ENCODE measurements at places on chromosomes 1 and 21.

DNA sequence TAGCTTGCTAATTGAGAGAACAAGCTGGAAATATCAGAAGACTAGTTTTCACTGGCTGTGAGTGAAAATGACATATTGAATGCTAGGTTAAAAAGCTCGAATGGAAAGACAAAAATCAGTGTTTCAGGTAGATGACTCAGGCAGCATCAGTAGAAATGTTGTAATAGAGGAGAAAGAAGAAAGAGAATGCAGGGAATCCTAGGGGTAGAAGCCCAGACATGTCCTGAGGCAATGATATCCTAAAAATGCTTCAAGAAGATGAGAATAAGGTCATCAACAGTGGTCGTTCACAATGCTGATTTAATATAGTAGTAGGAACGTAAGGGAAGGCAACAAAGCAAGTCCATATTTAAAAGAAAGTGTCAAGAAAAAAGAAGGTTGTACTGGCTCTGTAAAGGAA, 96.7 kb upstream of the HP1BP3 start:
- DNase-seq = no peak

GRCh38 chr1:204177133-204177532, 11.0 kb upstream of the REN start:
- DNase-seq = no peak

GRCh38 chr1:56074007-56074651, 505.2 kb downstream of the PLPP3 start:
- no peak for DNase-seq

DNA sequence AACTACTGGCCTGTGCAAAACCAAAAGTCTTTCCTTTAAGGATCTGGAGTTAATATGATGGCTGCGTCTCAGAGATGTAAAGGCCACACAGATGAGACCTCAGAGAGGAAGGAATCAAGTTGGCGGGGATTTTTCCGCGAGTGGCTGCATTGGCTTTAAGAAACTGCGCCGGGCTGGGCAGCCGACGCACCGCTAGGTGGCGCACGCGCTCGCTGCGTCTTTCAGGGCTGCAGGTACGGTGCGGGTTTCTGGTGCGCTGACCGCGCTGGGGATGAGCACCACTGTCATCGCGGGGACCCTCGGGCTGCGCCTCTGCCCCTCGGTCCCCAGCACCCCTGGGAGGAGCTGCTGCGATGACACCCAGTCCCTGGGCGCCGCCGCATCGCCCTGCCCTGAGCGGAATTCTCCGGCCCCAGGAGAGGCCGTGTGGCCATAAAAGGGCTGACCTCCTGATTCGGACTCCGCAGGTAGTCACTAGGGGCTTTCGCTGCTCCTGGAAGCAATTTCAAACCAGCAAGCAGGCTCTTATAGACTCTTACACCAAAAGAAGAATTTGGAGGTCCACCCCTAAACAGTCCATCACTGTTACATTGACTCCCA, 241.0 kb downstream of the KCNJ6 start:
- DNase-seq = peak; percentile 88

- DNase-seq = peak; percentile 7
Measured at GRCh38 chr1:149845416-149845815, 54.0 kb upstream of the BOLA1 start.

DNA sequence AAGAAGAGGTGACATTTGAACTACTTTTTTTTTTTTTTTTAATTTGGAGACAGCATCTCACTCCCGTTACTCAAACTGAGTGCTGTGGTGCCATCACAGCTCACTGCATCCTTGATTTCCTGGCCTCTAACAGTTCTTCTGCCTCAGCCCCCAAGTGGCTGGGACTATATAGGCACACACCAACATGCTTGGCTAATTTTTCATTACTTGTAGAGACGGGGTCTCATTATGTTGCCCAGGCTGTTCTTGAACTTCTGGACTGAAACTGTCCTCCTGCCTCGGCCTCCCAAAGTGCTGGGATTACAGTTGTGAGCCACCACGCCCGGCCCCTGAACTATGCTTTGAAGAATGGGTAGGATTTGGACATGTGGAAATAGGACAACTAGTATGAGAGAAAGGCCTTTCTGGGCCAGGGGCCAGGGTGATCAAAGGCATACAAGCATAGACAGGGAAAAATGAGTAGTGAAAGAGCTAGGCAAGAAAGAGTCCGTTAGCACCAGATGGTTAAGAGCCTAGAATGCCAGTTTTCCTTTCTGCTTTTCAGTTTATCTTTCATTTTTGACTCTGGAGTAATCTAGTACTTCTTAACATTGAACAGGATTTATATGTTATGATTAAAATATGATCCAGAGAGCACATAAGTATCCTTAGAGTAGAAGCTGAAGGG, 6.3 kb downstream of the RABGAP1L start:
- DNase-seq = no peak

DNA sequence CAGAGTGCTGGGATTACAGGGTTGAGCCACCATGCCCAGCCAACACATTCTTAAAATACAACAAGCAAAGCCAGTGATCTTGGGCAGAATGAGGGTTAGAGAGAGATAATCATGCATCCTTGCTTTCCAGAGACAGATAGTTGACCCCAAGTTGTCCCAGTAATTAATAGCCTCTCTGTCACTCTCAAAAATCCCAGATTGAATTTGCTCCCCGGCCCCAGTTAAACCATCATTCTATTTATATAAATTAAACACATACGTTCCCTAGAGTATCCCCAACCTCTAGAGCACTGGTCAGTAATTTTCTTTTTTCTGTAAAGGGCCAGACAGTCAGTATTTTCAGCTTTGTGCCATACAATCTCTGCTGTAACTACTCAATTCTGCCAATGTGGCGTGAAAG, 16.4 kb upstream of the TARDBP start:
- no peak for DNase-seq

DNA sequence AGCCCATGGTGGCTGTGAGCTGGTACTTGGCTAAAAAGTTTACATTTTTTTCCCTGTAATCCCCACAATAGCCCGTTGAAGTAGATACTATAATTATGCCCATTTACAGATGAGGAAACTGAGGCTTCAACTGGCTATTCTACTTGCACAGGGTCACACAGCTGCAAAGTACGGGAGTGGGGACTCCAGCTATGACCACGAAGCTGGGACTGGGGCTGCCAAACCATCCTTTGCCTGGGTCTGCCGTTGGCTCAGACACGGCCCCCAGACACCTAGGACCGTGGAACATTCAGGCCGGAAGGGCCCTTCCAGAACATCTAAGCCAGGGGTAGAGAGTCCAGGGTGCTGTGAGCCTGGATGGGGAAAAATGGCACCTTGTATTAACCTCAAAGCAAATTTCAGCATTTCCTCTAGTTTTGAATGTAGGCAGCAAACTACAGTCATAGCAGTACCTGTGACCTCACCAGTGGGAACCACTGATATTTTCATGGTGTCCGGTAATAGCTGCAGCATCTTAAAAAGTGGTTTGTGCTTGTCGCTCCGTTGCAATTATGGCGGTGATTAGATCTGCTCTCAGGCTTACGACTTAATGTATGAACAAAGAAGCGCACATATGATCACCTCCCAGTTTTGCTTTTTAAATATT, 4.3 kb downstream of the TP73 start:
- no peak for DNase-seq

DNA sequence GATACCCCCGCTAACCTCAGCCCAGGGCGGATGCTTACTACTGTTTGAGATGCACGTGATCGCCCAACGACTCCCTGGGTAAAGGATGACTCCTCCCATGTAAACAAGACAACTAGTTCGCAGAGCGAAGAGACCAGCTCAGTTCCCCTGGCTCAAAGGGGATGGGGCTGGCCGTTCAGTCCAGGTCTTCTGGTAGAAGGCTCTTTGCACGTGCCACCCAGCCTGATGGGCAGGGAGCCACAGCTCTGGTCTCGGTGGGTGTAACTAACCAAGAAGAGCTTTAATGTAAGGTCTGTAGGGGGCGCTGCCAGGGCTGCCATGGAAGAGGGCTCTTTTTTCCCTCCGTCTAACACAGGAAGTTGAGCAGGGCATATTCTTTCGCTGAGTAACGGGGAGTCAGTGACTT, 49.4 kb upstream of the PARP1 start:
- no peak for DNase-seq

- no peak for DNase-seq
Measured at GRCh38 chr1:208279826-208280588, 35.8 kb upstream of the PLXNA2 start.

DNA sequence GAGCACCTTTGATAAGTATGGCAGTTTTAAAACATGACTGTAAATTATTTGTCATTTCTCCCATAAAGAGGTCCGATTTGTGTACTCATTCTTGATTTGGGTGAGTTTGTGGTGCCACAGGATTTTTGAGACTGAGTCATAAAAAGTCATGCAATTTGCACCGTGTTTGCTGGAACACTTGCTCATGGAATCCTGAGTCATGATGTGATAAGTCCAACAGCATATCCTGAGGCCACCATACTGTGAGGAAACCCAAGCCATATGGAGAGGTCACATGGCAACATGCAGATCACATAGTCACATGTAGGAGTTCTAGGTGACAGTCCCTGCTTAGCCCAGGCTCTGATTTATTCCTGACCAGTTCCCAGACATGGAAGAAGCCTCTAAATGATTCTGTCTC, 40.8 kb upstream of the PRRX1 start:
- no peak for DNase-seq

DNA sequence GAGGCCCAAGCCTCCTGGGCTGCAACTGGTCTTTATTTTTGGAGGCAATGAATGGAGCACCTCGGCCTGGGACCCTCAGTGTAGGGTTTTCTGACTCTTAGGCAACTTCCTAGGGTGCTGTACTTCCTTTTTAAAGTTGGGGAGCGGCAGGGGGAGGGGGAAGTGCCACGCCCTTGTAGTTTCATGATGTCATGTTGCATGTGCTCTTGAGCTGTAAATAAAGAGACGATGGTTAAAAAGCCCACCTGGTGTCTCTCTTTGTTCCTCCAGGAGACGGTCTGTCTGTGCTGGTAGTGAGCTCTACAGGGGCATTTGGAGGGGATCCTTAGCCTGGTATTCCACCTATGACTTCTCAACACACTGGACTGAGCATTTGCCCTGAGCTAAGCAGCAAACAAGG, 10.3 kb upstream of the AGTRAP start:
- no peak for DNase-seq

GRCh38 chr1:219782311-219782710, 146.0 kb downstream of the SLC30A10 start:
- no peak for DNase-seq

DNA sequence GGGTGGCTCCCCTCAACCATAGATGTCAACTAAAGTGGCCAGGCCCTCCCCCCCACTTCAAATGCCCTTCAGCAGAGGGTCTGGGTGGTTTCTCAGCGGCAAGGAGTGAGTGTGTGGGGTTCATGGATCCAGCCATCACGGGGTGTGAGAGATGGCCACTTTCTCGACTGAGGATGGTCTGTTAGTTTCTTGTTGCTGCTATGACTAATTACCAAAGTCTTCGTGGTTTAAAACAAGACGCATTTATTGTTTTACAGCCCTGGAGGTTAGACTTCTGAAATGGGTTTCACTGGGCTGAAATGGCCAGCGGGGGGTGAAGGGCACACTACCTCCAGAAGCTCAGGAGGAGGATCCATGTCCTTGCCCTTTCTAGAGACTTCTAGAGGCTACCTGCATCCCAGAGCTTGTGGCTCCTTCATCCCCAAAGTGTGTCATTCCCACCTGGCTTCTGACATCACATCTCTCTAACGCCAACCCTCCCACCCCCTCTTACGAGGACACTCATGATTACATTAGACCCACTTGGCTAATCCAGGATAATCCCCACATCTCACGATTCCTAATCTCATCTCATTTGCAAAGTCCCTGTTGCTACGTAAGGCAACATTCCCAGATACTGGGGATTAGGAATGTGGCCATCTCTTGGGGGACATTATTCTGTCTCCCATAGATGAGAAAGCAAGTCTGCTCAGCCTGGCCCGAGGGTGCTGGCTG, 53.0 kb downstream of the EPHB2 start:
- no peak for DNase-seq

DNA sequence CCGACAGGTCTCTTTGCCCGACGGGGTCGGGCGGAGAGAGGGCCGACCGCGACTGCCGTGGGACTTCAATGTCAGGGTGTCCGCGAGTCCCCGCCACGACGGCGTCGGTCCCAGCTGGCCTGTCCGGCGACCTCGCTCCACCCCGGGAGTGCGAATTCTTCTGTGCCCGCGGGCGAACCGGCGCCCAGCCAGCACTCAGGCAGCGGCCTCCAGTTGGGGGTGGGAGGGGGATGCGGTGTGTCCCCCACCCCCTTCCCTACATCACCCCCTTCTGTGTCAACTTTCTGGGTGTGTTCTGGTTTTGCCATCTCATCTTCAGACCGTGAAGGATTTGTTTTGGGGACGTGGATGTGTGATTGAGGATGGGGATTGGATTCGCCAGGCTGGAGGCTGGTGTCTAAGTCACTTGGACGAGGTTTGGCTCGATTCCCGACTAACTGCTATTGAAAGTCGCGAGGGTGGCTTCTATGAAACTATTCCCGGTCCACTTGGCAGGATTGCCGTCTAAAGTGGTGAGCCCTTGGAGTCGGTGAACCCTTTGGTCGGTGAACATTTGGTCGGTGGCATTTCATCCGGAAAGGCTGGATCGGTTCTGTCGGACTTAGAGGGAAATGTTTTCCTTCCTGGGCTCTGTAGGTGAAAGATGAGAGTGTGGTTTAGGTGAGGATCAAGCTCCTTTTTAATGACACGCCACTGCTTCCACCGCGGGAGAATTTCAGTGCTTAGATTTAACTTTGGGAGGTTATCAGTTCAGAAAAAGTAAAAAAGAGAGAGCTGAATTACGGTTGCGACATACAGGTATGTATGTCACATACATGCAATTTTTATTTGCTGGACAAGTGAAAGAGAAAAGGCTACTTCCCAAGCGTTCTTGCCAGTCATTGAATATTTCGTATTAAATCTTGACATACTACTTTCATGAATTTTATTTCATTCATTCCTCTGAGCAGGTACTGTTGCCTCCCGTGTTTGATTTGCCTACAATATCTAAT, 771 bp downstream of the ABCD3 start:
- DNase-seq = no peak

DNA sequence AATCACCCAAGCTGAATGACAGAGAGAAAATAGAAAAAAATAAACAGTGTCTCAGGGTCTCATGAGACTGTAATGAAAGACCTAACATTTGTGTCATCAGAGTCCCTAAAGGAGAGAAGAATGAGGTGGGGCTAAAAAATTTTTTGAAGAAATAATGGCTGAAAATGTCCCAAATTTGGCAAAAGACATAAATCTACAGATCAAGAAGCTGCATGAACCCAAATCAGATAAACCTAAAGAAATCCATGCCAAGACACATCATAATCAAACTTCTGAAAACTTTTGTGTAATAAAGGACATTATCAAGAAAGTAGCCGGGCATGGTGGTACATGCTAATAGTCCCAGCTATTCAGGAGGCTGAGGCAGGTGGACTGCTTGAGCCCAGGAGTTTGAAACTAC, 29.2 kb downstream of the LEMD1 start:
- no peak for DNase-seq

- peak; percentile 26 for DNase-seq
Measured at GRCh38 chr1:39269791-39270342, 65.4 kb downstream of the MACF1 start.

DNA sequence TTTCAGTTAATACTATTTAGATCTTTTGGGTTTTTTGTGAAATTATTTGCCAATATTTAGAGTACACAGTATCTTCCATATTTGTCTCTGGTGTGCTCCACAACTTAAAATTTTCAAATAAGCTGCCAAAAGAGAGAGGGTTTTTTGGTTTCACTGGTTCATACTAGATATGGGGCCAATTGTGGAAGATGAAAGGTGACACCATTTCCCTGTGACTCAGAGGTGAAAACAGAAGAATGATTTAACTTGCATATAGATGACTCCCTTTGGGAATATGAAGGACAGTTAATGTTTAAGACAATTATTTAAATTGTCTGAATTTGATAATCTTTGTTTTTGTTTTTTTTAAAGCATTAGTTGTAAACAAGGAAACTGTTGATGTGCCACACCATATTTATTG, 37.5 kb downstream of the IVNS1ABP start:
- DNase-seq = no peak
